ENCODE measurements at places on chromosomes 11 and 22.

DNA sequence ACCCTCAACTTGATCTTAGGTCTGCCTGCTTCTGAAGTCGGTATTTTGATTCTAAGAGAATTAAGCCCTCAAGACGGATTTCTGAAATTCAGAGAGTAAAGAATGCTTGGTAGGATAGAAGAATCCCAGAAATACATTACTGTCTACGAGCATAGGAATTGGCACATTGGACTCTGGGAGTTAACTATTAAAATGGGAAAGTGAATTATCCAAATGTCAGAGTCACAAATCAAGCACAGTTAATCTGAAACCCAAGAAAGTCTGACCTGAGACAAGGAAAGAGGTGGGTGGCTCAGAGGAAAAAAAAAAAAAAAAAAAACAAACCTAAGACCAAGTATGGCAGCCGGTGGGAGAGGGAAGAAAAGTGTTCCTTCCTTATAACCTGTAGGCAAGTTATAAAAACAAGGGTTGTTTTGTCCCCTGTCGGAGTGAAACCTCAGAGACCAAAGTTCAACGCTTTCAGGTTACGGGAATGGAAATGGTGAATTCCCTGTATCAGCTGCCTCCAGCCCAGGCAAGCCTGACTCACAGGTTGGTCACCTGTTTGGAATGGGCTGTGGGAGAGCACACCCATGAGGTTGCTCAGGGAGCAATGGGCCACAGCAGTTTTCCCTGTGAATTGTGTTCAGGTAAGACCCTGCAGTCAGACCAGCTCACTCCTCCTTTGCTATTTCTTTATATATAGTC lies 139.0 kb downstream of the ETS1 start:
- DNase-seq = no peak

- DNase-seq = no peak
These were observed 61.1 kb downstream of the GGTLC2 start for GRCh38 chr22:22705328-22706100.

DNA sequence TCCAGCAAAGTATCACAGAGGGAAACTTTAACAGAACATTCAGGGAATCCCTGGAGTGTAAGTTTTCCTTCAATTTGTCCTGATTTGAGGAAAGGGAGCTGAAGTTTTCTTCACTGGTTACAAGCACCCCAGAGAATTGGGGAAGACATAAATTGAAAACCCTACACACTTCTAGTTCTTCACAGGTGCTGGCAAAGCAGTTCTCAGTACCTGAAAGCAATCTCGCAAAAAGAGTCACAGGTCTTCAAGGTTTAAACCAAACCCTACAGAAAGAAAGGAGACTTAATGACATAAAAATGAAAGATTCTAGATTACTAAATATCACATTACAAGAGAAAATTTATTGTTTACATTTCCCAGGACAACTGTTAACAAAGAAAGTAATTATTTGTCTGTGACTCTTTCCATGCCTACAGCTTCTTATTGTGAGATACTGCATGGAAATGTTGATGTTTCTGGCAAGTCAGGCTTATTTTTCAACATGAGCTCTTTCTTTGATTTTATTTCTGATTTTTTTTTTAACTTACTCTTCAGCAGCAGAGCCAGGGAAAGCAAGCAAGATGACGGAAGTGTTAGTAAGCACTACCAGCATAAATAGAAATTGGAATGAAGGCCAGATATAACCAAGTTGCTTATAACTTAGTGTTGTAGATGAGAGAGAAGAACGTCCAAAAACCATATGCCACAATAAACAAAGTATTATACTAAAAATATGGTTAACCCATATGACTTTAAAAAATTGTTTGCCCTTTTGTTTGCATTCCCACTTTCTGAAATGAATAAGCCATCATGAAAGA lies 44.1 kb downstream of the FANCF start:
- no peak for DNase-seq

DNA sequence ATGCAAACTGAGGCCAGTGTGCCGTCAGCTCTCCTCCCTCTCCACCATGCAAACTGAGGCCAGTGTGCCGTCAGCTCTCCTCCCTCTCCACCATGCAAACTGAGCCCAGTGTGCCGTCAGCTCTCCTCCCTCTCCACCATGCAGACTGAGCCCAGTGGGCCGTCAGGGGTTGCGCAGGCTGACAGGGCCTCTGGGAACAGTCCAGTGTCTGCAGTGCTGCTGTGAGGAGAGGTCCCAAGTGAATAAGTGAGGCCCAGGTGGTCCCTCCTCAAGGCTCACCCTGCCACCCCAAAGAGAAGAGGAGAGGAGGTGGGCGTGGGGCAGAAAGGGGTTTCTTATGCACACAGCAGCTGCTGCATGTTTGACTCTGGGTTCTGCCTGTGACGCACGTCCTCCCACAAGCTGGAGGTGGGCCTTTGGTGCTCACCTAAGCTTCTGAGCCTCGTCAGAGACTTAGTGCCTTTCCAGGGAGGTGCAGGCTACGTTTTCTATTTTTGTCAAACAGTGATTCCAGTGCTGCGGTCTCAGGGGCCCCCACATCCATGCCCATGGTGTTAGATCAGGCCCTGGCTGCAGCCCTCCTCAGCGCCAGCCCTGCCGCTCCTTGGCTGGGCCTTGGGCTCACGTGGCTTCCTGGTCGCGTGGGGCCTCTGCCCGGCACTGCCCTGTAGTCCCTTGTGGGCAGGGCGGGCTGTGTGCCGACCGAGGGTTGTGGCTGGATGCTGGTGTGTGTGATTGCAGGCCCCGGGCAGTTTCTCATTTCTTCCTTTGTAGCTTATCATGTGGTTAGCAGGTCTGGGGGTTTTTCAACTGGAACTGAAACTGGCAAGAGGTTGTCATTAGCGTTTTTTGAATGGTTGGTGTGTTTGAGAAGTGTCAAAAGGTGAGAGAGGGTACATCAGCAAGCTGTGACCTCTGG lies 7.1 kb downstream of the TPCN2 start:
- DNase-seq = peak; percentile 62

- no peak for DNase-seq
These were observed 38.4 kb downstream of the GRK3 start for GRCh38 chr22:25602916-25603315.

- DNase-seq = no peak
These were observed 71.4 kb downstream of the CTSC start for GRCh38 chr11:88266157-88266556.

DNA sequence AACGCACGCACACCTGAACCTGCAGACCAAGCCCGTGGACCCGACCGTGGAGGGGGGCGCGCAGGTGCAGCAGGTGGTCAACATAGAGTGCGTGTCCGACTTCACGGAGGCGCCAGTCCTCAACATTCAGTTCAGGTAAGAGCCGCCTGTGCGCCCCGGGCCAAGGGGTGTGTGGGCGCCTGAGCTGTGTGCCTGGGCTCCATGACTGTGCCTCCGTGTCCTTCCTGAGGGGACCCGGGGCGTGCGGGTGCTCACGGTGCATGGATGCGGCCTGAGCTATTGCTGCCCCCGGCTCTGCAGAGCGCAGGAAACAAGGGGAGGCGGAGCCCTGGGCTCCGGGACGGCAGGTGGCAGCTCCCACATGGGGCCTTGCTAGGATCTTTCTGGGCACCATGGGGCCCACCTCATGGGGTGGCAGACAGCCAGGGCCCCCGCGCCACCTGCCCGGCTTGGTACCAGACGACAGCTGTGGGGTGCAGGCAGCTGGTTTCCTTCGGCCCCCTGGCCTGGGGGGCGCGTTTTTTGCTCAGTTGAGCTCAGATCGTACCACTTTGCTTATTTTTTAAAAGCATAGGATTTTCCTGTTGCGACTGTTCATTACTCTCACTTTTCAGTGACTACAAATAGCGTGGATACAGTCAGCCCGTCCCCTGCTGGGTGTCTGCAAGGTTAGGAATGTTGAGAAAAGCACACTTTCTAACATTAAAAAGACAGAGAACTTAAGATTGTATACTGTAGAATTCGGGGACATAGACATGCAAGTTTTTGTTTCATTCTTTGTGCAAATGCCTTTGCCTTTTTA lies 28.3 kb downstream of the MUC6 start:
- no peak for DNase-seq

GRCh38 chr11:12362857-12363256 lies 14.5 kb upstream of the PARVA start:
- no peak for DNase-seq

GRCh38 chr11:9574622-9575259 lies 1.3 kb downstream of the WEE1 start:
- no peak for DNase-seq

GRCh38 chr11:115151010-115151409 lies 353.2 kb downstream of the CADM1 start:
- DNase-seq = no peak

DNA sequence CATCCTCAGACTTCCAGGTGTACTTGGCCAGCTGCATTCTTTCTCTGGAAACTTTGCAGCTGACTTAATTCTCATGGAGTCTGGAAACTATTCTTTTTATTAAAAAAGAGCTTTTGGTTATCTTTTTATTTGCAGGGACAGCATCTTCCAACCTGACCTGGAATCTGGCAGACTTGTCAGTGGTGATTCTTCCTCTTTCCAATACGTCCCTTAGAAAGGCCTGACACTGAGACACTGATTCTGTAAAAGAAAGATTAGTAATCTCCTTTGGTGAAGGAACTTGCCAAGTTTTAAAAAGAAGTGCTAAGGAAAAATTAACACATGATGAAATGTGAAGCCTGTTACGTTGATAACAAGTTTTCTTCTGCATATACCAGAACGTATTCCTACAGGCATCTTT lies 440.9 kb upstream of the RAG2 start:
- DNase-seq = no peak

DNA sequence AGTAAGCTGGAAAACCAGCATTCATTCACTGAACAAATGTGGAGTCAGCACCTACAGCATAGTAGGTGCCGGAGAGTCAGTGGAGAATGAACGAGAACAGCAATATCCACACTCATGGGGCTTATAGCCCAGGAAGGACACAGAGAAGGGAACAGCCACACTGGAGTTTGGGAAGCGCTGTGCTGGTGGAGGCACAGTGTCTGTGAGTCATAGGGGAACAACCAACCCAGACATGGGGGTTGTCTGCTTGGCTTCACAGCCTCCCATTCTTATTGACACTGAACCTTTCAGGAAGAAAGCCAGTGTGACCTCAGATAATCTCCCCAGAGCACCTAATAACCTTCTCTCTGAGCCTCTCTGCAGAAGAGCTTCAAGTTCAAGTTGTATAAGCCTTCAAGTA lies 56.6 kb upstream of the UBASH3B start:
- DNase-seq = no peak

DNA sequence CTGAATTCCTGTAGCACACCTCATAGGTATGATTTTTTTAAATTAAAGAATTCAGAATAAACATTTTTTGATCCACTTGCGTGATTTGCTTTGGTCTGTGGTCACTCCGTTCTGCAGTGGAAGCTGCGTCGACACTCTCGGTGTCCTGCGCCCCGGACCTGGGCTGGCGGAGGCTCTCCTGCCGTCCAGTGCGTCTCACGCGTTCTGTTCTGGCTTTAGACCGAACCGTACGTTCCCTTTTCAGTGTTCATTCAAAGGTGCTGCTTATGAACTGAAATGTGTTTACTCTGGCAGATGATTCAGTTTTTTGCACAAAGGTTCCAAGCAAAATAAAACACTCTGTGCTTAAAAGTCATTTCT lies 38.2 kb downstream of the CTTN start:
- DNase-seq = no peak

DNA sequence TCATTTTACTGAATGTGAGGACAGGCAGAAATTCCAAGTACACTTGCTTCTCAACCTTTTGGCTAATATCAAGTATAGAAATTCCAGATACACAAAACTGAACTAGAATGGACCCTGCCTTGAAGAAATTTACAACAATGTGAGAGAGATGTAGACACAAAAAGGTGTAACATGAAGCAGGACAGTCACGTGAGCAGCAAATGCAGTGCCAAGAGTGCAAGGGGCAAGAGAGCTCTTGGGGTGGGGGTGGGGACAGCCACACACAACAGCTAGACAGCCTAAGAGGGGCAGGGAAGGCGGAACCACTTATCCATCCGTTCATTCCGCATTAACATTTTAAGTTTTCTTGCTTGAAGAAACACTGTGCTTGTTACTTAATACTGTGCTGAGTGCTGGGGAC lies 28.9 kb downstream of the PLEKHA7 start:
- DNase-seq = no peak

- DNase-seq = peak; percentile 64
These were observed 1.7 kb downstream of the CBX6 start for GRCh38 chr22:38870312-38870741.

DNA sequence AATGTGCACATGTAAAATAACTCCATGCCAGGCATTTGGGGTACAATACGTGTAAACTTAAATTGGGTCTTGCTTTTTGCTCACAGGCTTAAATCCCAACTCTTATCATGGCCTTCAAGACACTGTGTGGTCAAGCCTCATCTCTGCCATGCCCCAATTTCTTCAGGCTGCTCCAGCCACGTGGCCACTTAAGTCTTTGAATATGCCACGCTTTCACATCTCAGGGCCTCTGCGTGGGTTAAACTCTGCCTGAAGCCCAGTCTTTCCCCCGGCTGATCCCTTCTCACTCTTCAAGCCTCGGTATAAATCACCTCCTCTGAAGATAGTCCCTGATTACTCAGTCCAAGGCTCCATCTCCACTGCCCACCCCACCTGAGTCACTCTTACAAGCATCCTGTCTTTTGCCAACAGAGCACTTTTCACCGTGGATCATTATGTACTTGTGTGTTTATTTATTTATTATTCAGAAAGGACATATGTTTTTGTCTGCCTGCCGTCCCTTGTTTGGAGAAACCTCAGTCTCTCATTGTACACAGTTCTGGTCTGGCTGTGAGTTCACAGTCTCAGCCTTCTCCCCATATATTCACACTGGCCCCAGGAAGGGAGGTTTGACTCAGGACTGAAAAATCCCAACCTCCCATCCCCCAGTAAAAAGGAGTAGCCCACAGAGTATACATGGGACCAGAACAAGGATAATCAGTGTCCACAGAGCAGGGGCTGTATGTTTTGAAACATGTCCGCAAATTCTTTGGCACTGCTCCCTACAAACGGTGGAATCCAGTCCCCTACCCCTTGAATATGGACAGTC lies 344.7 kb downstream of the MN1 start:
- DNase-seq = no peak

GRCh38 chr11:94926698-94927237 lies 46.6 kb downstream of the CWC15 start:
- DNase-seq = peak; percentile 49

DNA sequence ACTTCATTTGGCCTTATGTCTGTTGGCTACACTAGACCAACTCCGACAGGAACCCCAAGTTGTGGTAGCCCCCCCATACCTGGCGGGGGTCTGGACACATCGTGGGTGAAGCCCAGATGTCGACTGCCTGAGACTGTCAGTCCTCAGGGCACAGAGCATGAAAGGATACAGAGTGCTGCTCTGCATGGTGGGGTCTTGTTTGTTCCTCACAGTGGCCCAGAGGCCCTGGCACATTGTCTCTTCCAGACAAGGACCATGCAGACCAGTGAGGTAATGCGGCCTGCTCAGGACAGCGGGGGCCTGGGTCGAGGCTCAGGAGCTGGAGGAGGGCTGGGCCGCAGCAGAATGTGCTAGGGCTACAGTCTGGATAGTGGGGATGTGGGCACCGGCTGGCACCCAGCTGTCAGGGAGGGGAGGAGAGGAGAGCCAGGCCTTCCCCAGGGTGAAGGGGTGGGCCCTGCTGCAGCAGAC lies 14.6 kb downstream of the CAPN5 start:
- no peak for DNase-seq

All from midbrain (tissue), 1 donor.